ENCODE measurements at places on chromosomes 6 and 20.
A peak's percentile ranks its signal among the peaks of the same experiment; 100 is the strongest.

DNA sequence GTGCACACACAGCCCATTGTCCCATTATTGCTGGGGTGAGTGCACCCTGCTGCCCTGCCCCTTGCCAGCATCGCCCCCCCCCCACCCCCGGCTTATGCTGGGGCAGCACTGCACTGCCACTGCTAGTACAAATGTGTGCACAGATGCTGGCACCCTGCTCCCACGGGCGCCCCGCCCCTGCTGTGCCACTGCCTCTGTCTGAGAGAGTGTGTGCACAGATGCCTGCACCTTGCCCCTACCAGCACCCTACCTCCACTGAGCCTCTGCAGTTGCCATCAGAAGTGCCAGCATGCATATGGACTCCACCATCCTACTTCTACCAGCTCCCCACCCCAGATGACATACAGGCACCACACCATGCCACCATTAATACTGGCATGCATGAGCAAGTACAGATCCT lies 454.6 kb upstream of the KHDRBS2 start:
- DNase-seq = no peak

DNA sequence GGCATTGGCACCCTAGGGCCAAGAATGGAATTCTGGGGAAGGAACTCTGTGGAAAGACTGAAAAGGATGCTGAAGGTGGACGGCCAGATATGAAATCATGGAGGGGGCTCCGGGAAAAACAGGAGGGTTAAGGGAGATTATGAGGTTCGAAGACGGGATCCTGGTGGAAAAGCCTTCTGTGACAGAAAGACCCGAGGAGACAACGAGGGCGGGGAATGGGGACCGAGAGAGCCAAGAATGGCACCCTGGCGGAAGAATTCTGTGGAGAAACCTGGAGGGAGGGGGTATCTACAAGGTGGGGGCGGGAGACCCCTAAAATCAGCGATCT lies 426 bp downstream of the TRMT6 start:
- no peak for DNase-seq

DNA sequence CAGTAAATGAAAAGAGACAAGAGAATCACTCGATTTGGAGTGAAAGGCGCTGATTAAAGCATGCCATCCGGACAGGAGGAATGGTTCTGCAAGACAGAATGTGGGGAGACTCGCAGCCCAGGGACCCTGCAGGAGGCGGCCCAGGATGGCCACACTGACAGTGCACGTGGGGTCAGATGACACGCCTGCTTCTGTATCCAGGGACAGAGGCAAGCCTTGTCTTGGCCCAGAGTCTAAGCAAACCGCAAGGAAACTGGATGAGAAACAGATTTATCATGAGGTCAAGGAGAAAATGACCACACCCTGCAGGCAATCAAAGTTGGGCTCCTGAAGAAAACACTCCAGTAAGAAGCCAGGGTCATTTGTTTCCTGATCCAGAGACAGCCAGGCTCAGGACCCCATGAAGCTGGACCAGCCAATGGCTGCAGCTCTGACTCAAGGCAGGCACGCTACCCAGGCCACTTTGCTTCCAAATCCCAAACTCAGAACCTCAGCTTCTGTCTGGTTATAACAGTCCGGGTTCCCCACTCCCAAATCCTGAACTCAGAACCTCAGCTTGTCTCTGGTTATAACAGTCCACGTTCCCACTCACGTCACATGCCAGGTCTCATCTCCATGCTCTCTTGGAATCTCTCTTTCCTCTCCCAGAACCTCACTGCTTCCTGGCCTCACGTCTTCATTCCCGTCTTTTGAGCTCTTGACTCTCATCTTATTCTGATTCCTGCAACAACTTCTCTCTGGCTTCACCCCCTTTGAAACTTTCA lies 144.9 kb upstream of the THBS2 start:
- no peak for DNase-seq

- DNase-seq = no peak
Observed at GRCh38 chr6:2763345-2763841, 1.8 kb upstream of the WRNIP1 start.

GRCh38 chr6:35214869-35215664 lies 1.3 kb downstream of the SCUBE3 start:
- no peak for DNase-seq

DNA sequence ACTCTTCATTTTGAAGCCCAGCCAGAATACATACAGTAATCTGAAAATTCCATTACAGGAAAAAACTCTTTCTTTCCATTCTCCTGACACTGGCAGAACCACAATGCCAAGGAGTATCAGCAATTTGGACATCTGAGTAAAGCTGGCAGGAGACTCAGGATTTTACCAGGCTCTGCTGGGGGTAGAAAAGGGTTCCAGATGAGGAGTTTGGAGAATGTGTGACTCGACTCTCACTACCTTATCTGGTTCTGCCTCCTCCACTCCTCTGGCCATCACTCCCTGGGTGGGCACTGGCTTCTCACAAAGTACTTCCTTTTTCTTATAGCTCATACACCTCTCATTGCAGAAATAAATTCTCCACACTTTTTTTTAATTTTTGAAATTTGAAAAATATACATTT lies 10.6 kb upstream of the WFDC8 start:
- no peak for DNase-seq

DNA sequence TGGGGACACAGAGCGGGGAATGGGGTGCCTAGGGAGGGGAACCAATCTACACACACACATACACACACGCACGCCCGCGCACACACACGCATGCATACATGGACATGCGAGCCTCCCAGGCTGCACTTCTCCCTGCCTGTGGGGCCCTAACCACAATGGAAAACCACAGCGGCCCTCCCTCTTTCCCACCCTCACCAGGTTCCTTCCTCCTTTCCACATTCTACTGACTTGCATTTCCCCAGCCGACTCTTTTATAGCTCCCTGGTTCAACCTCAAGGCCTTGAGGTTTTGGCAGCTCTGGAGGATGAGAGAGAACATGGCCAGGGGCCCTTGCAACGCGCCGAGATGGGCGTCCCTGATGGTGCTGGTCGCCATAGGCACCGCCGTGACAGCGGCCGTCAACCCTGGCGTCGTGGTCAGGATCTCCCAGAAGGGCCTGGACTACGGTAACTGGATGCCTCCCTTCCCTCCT lies at the start of gene BPI:
TSS of gene BPI (plus strand) at position 249 of the 472 bp plus-strand sequence. CDS start at position 317, 68 bp downstream.
- DNase-seq = no peak

GRCh38 chr6:89763550-89763949 lies 56.0 kb downstream of the MDN1 start:
- peak; percentile 26 for DNase-seq

DNA sequence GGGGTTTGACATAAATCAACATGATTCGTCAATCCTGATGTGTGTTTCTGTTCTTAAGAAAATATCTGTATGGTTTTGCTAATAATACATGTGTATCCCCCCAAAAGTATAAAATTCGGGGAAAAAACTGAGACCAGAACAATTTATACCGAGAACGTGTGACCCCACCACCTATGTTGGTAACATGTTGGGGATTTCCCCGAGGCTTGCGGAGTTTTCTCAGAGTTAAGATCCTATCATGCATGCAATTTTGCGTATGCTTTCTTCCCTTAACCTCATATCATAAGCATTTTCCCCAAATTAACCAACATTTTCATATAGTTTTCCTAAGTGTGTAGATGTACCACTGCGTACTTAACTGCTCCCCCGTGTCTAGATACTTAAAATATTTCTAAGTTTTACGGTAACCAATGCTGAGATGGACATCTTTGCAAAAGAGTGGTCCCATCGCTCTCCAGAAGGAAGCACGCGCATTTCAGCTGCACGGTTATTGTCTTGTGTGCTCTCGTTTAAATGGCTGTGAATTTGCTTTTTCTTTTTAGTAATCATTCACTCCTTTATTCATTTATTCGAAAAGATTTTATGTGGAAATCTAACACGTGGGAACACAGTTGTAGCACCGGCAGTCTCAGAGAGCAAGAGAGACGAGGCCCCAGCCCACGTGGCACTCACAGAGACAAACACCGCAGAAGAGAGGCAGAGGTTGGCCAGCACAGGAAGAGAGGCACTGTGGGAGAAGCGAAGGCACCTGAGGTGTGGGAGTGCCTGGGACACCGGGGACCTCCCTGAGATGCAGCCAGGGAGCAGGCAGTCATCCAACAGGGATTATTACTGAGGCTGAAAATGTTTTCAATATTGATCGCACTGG lies 13.2 kb upstream of the IRF4 start:
- DNase-seq = no peak

- DNase-seq = no peak
Observed at GRCh38 chr6:17476511-17476910, 83.1 kb downstream of the CAP2 start.

DNA sequence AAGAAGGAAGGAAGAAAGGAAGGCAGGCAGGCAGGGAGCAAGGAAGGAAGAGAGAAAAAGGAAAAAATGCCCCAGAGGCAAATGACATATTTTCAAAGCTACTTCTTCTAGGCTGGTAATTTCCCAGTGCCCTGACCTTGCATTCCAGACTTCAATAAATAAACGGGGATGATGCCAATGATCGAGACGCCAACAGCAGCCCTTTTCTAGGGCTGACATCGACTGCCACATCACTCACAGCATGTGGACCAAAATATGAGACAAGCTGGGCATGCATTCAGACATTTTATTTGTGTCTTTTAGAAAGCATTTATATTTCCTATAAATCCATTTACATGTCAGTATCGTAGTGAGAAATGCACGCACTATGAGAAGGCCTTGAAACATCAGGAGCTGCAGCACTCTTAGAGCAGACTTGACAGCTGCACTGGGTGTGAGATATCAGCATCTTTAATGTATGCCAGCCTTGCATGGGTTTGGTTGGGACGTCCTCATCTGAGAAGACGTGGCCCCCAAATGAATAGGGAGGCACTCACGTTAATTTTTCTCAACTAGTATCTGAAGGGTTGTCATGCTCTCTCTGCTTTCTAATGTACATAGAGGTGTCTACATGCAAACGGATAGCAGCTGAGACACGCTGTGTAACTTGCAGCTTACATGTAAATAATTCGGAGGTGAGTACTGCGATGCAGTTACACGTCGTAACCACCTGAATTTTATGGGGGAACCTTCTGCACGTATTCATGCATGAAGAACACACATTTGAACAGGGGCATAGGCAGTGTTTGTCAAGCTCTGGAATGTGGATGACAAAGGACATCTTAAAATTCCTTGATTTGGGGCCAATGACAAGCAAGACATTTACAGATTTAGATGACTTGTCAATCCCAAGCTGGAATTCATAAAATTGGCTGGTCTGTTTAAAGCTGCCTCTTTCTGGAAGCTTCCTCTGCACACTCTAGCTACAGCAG lies 149.1 kb upstream of the AGPAT4 start:
- no peak for DNase-seq

GRCh38 chr20:6121504-6121903 lies 1.3 kb downstream of the FERMT1 start:
- DNase-seq = no peak
